ENCODE measurements at places on chromosomes 2 and 18. TPM values are rescaled to one million over a fixed set of nuclear protein-coding genes. Genes with fewer than 3 reads are reported as not detected.

The CDK15 gene
- not detected for polyA plus RNA-seq

The FOXD4L1 gene
- polyA plus RNA-seq = not detected

The NAGK gene
- polyA plus RNA-seq = 79.7 TPM

The ADRA2B gene
- 0.48 TPM for polyA plus RNA-seq

The UGT1A5 gene
- polyA plus RNA-seq = not detected

The COPS9 gene
- polyA plus RNA-seq = 249 TPM

The STK25 gene
- 189 TPM for polyA plus RNA-seq

The GCG gene
- not detected for polyA plus RNA-seq

The LPIN2 gene
- 30.5 TPM for polyA plus RNA-seq

The LYG2 gene
- not detected for polyA plus RNA-seq

The MYO3B gene
- polyA plus RNA-seq = not detected

The ARHGAP28 gene
- polyA plus RNA-seq = 1.2 TPM

Data from brain (organoid and tissue), 16 donors.